ENCODE measurements at places on chromosomes 16 and 17. TPM values are rescaled to one million over a fixed set of nuclear protein-coding genes. Genes with fewer than 3 reads are reported as not detected.

The FOXO3B gene
- 5.6 TPM for total RNA-seq

The SLC5A2 gene
- not detected for total RNA-seq

The ALOX15 gene
- total RNA-seq = not detected

DNA sequence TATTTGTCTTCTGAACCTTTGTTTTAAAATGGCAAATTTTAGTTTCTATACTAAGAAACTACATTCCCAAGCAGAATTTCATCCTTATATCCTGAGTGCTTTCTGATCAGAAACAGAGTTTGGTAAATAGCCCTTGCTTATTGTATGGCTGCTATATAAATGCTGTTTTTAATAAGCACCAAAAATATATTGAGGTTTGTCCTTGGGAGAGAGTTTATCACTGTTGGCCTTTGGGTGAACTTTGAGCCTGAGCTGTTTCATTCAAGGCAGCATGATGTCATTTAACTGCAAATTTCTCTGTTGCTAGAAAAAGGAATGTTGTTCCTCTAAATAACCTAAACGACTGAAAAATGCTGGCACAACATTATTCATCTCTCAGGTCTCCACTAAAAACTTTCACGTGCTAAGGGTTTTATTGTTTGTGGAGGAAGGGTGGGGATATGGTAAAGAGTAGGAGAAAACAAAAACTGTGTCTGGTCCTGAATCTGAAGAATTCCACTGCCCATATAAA is 334.3 kb upstream of the TBX2 start:
- H3K4me3 ChIP-seq = no peak overlapping the region
- H3K4me1 ChIP-seq = no peaks in the 10 kb centered on the region
- H3K27ac ChIP-seq = no peak overlapping the region
- peak; percentile 36 for DNase-seq
- no peaks in the 10 kb centered on the region for H3K36me3 ChIP-seq

- DNase-seq = no peak
- H3K4me1 ChIP-seq = peaks cover 5% of the 10 kb centered on the region
- H3K27ac ChIP-seq = no peak overlapping the region
- no peaks in the 10 kb centered on the region for H3K27me3 ChIP-seq
Observed at GRCh38 chr17:77116371-77116860, 24.4 kb upstream of the SEC14L1 start.

DNA sequence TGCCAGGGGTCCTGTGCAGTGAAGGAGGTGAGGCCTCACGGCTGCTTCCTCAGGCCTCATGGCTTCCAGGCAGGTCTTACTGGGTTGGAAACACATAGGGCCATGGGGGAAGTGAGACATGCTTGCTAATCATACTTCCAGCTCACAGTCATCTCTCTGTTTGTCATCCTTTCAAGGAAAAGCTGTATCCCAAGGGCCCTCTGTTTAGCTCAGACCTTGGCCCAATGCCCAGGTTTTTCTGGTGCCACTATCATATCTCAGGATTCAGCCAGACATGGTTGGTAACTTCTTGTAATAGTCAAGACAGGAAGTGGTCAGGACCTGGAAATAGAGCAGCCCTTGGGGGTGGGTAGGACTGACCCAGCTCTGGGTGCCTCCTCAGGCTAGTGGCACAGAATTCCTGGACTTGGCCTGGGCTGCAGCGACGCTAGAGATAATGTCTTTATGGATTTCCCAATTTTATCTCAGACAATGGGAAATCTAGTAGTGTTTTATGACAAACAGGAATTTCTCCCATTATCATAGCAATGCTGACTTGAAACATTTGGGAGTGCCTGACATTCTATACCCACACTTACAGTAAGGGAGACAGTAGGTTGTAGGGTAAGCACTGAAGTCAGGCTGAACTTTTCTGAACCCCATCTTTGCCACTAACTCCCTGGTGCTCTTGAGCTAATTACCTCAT is 13.5 kb upstream of the ITGB3 start:
- H3K4me1 ChIP-seq = peaks cover 9% of the 10 kb centered on the region
- no peak overlapping the region for H3K4me3 ChIP-seq
- H3K27ac ChIP-seq = peak overlapping the region; percentile 63
- peak; percentile 98 for DNase-seq
- no peaks in the 10 kb centered on the region for H3K36me3 ChIP-seq

All from IMR-90 (cell line).